ENCODE measurements at places on chromosomes 13 and 19.

GRCh38 chr13:107450431-107450830 lies 764.9 kb downstream of the LIG4 start:
- DNase-seq, result no peak

DNA sequence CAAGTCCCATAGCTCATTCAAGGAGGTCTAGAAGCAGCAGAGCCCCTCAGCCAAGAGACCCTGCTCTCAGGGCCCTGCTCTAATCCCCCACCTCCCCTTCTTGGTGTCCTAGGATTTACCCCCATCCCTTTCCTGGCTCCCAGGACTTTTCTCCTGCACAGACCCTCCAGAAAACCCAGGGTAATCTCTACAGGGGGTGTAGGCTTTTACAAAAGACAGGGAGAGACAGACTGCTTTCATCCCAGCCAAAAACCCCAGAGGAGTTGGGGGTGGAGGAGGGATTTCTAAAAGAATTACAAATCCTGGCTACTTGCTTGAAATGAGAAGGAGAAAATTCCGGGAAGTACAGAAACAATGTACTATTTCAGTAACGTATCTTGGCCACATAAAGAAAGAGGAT lies 133.3 kb downstream of the TNFSF13B start:
- DNase-seq, result no peak

DNA sequence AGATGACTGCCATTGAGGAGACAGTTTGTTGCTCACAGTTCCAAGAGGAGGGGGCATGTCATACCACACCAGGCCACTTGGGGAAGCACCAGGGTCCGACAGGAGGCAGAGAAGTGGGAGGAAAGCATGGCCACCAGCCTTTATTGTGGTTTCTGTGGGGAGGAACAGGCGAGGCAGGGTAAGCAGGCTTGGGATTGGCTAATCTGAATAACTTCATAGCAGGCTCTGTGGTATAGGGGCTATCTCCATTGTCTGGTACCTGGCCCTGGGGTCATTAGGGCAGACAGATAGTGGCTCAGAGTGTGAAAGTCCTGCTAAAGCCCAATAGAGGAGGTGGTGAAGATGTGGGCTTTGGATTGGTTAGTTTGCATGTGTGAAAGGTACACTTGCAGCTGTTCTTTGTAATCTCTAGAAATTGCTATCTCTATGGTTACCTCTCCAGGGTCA lies 35.5 kb downstream of the CBY2 start:
- no peak for DNase-seq

DNA sequence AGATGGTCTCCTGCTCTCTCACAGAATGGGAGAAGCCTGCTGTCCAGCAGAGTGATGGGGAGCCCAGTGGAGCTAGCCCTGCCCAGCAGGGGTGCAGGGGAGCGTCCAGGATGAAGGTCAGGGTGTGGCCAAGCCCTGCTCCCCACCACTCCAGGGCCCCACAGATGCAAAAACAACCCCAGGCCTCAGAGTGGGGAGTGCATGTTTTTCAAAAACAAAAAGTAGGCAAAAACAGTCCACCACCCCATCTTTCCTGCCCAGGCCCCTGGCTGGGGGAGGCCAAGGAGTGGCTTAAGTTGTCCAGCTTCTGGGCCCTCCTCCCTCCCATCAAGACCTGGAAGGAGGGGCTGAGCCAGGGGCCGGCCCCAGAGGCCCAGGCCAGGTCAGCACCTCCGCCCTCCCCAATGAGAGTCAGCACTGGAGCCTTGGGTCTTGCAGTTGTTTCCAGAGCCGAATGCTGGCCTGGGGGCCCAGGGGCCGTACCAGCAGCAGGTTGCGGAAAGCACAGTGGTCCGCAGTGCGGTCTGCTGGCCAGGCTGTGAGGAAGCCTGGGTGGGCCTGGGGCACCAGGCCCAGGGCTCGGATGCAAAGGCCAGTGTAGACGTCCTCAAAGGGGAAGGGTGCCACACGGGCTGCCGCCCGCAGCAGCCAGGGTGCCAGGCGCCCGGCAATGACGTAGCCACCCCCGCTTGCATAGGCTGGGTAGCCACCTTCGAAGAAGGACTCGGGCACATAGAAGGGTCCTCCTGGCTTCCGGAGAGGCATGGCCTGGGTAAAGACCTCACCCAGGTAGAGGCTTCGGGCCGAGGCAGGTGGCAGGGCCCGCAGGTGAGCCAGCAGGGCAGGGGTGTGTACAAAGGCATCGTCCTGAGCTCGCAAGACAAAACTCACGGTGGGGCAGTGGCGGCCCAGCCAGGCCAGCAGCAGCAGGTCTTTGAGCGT lies 1.7 kb downstream of the B3GNT8 start:
- no peak for DNase-seq

DNA sequence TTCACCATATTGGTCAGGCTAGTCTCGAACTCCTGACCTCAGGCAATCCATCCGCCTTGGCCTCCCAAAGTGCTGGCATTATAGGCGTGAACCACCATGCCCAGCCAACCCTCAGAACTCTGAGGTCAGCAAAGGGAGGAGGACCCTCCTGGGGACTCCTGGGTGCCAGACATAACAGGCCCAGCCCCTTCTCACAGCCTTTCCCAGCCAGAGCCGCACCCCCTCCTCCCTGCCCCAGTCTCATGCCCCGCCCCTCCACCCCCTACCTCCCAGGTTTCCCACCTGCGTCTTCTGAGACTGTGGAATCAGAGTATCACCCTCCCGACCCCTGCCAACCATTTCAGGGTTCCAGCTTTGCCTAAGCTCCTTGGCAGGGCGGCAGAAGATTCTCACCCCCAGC lies 5.2 kb downstream of the IGLON5 start:
- no peak for DNase-seq

Measured in stimulated activated CD4-positive, alpha-beta T cell treated with anti-CD3 and anti-CD28 coated beads, Interleukin-1b, Interleukin-23, amount 100 ng/mL, for 1 hour (primary cell).